Stimulated activated CD8-positive, alpha-beta memory T cell treated with anti-CD3 and anti-CD28 coated beads, Interleukin-15, amount 100 ng/mL, for 24 hours (primary cell): ENCODE measurements at places on chromosomes 3 and 15.

DNA sequence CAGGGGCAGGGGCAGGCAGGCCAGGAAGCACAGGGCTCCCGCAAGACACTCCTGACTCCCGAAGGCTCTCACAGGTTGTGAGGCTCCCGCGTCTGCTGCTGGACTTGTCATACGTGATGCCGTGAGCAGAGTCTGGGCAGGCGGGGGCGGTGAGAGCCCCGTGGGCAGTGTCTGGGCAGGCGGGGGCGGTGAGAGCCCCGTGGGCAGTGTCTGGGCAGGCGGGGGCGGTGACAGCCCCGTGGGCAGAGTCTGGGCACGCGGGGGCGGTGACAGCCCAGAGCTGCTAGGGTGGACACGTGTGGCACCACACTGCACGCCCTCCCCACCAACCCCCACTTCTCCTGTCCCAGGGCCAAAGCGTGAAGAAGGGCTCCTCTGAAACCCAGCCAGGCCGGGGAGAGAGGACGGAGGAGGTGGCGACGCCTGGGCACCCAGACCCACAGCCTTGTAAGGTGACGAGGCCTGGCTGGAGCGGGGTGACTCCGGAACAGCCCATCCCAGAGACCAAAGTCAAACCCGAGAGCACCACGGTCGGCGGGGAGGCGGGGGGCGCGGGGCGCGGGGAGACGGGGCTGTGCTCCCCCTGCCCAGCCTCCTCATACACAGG lies 35.0 kb downstream of the TNK2 start:
- DNase-seq = no peak

- no peak for DNase-seq
Observed at GRCh38 chr3:9986230-9986725, 363 bp downstream of the EMC3 start.

- DNase-seq = no peak
Observed at GRCh38 chr3:127732303-127732702, 59.6 kb downstream of the ABTB1 start.

- DNase-seq = no peak
Observed at GRCh38 chr3:36942638-36943248, 2.1 kb downstream of the TRANK1 start.

- no peak for DNase-seq
Observed at GRCh38 chr3:103308921-103309320, 874.1 kb downstream of the ZPLD1 start.

GRCh38 chr3:29514170-29514569 lies 233.3 kb downstream of the RBMS3 start:
- DNase-seq = no peak
